ENCODE measurements at places on chromosomes 5 and 9. TPM values are rescaled to one million over a fixed set of nuclear protein-coding genes. Genes with fewer than 3 reads are reported as not detected.

The PCDHGA6 gene
- 3.2 TPM for total RNA-seq

The ENTREP1 gene
- total RNA-seq = not detected

The RASGRF2 gene
- total RNA-seq = 12.5 TPM

The PLPP7 gene
- 7.9 TPM for total RNA-seq

The OSMR gene
- total RNA-seq = 59.1 TPM

The NIPAL4 gene
- 0.87 TPM for total RNA-seq

The FRMPD1 gene
- total RNA-seq = not detected

The NUTM2G gene
- total RNA-seq = not detected

The C6 gene
- 0.11 TPM for total RNA-seq

The CORO2A gene
- total RNA-seq = 0.44 TPM

The ANKRD20A1 gene
- total RNA-seq = 0.12 TPM

The CDX1 gene
- total RNA-seq = 0.12 TPM

The CDHR2 gene
- total RNA-seq = not detected

The TLR4 gene
- 2.5 TPM for total RNA-seq

The SERF1B gene
- total RNA-seq = 13.6 TPM

The PCDH12 gene
- 0.11 TPM for total RNA-seq

The RMI1 gene
- total RNA-seq = 13.1 TPM

The PTGDS gene
- 40.7 TPM for total RNA-seq

The PFDN1 gene
- total RNA-seq = 44.2 TPM

The ARL14EPL gene
- 0.89 TPM for total RNA-seq

The NRG2 gene
- 0.77 TPM for total RNA-seq

The CAVIN4 gene
- total RNA-seq = 1.6 TPM

The PCDHA13 gene
- total RNA-seq = under 0.01 TPM

The FGF1 gene
- 4.0 TPM for total RNA-seq

The WDR55 gene
- total RNA-seq = 37.5 TPM

The JAK2 gene
- 12.2 TPM for total RNA-seq

The NAIF1 gene
- total RNA-seq = 11.1 TPM

The DBH gene
- total RNA-seq = not detected

The ORM2 gene
- total RNA-seq = not detected

The ADAMTS2 gene
- total RNA-seq = 31.4 TPM

The TAF11L11 gene
- total RNA-seq = not detected

Measured in uterine smooth muscle cell (primary cell).